ENCODE measurements at places on chromosomes 4 and X. TPM values are rescaled to one million over a fixed set of nuclear protein-coding genes. Genes with fewer than 3 reads are reported as not detected.

GRCh38 chrX:40392599-40392998 lies 188.2 kb upstream of the ATP6AP2 start:
- H3K36me3 ChIP-seq: no peaks in the 10 kb centered on the region
- H3K4me3 ChIP-seq: no peak overlapping the region
- no peak overlapping the region for H3K27ac ChIP-seq
- DNase-seq: no peak
- H3K4me1 ChIP-seq: peaks cover under 1% of the 10 kb centered on the region

DNA sequence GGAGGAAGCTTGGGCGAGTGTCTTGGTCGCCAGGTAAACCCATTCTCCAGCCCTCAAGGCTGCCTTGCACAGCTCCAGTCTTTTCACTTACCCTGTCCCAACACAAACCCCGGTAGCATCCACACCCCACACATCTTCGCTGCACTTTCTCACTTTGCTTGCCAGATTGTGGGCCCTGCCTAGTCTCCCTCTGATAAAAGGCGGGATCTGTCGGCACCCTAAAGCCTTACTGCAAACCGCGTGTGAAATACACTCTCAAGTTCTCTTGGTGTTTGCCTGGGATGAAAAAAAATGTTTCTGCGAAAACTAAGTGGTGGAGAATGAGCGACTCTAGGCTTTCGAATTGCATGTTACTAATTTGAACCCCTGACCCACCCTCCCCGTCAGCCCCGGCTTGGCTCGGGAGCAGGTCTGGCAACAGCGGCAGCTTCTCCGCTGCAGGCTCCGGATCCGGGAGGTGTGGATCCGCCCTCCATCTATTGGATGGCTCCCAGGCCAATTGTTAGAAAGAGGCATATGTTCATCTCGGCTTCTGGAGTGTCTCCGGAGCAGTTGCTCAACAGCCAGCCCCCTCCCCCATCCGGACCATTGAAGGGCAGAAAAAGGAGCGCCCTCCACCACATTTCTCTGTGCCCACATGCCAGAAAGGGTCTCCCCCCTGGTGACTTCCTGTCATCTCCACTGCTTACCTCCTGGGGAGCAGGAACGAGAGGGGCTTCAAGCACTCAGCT lies 3.0 kb upstream of the CITED1 start:
- H3K4me3 ChIP-seq: peak overlapping the region; percentile 85
- H3K27me3 ChIP-seq: peaks cover 26% of the 10 kb centered on the region
- no peak for DNase-seq

DNA sequence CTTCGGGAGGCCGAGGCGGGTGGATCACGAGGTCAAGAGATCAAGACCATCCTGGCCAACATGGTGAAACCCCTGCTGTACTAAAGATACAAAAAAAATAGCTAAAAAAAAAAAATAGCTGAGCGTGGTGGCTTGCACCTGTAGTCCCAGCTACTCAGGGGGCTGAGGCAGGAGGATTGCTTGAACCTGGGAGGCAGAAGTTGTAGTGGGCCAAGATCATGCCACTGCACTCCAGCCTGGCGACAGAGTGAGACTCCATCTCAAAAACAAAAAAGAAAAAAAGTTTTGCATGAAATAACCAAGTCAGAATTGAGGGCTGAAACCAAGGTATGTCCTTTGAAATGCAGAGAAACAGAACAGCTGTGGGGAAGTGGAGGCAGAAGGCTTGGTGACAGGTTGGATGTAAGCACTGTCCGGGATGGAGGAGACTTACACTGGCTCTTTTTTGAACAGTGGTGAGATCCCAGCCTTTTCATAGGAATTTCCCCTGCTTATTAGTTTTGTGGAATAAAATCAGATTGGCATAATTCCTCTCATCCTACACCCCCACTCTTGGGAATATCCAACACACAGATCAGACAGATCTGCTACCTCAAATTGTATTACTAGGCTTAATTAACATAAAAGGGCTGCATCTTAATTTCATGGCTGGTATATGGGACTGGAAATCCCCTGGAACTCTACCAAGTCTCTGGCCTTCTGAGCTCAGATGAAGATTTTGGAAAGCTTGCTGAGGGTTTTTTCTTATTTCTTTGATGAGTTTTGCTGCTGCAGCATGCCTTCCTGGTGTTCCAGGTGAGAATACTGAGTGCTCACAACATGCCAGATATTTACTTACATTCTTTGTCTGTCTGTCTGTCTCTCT lies 18.8 kb upstream of the C4orf36 start:
- peaks cover 31% of the 10 kb centered on the region for H3K4me1 ChIP-seq
- DNase-seq: no peak
- H3K36me3 ChIP-seq: no peaks in the 10 kb centered on the region
- H3K27me3 ChIP-seq: no peaks in the 10 kb centered on the region
- H3K4me3 ChIP-seq: peak overlapping the region; percentile 44
- H3K27ac ChIP-seq: no peak overlapping the region

DNA sequence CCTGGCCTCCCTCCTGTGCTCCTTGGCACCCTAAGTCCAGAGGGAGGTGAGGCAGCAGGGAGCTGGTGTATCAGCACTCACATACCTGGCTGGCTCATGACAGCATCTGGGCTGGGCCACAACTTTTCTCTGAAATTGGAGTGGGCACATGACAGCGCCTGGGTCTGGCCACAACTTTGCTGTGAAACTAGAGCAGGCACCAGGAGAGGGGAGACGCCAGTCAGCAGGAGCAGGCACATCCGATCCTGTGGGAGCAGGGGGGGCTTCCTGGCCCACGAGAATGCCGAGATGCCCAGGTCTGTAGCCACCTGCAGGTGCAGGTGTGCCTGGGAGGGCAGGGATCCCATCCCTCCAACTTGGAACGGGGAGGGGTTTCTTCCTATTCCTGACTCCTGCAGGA lies 69.7 kb upstream of the PPP3CA start:
- H3K4me3 ChIP-seq: no peak overlapping the region
- DNase-seq: no peak
- peaks cover 26% of the 10 kb centered on the region for H3K4me1 ChIP-seq
- no peak overlapping the region for H3K27ac ChIP-seq

DNA sequence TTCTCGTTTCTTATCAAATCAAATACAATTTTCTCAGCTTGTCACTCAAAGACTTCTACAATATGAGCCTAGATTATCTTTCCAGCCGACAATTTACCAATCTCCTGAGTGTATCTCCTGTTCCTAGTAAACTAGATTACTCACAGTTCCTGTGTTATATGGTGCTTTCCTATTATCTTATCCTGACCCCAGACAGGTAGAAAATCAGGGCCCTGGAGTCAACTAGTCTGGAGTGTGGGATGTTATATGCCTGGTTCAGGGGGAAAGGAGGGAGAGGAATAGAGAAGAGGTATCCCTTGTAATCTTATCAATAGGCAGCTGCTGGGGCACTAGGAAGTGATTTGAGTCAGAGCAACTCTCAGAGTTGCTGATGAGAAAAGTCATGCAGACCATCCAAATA lies 127.1 kb downstream of the SLC7A11 start:
- no peaks in the 10 kb centered on the region for H3K36me3 ChIP-seq
- H3K4me1 ChIP-seq: peaks cover 21% of the 10 kb centered on the region

DNA sequence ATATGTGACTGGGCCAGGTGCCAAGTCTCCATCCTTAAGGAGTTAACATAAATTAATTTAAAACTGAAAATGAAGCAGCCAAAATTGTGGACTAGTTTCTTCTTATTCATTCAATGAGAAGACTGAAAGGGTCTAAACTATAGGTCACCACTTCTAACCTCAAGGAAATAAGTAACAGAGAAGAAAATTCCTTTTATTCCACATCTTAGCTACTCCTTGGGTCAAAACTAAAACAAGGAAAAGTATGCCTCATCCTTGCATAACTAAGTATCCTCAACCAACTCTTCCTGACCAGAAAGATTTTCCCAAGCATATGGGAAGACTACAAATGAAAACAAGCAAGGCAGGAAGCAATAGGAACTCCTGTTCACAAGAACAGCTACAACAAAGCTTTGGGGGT lies 71.2 kb downstream of the ZNF827 start:
- no peak for DNase-seq
- H3K36me3 ChIP-seq: peaks cover 14% of the 10 kb centered on the region
- H3K27ac ChIP-seq: no peak overlapping the region
- peaks cover 16% of the 10 kb centered on the region for H3K4me1 ChIP-seq
- no peak overlapping the region for H3K4me3 ChIP-seq

DNA sequence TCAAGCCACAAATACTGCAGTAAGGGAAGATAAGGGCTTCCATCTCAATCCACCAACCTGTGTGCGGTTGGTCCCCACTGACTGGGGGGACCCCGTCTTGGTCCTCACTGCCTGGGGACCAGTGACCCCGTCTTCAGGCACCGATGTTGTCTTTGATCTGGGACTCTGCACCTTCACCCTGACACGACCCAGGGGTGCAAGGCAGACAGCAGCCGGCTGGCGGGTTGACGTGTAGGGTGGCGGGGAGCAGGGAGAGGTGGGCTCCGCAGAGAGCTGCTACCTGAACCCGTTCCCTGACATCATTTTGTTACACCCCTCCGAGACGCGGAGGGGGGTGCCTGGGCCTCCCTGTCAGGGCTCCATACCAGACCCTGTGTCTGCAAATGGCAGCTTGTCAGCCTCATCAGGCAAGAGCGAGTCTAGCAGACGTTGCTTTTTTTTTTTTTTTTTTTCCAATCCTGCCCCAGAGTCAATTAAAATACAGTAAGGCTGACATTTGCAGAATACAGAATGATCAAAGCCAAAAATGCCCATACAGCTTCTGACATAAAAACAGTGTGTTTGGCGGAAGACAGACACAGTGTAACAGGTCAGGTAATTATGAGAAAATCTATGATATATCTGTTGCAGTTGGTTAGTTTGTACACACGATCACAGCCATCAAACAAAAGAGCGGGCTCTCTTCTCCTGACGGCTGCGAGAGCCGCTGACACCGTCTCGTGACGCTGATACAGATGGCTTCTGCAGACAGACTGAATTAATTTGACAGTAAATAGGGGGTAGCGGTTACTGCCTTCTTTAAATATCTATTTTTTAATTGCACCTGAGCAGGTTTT lies 118.6 kb downstream of the CRLF2 start:
- no peak overlapping the region for H3K4me3 ChIP-seq
- DNase-seq: no peak
- no peaks in the 10 kb centered on the region for H3K4me1 ChIP-seq
- no peaks in the 10 kb centered on the region for H3K36me3 ChIP-seq

Gene DSPP
- polyA plus RNA-seq: not detected

GRCh38 chr4:41061482-41062185 lies 152.7 kb downstream of the APBB2 start:
- H3K36me3 ChIP-seq: no peaks in the 10 kb centered on the region
- no peak for DNase-seq
- no peak overlapping the region for H3K4me3 ChIP-seq
- no peaks in the 10 kb centered on the region for H3K4me1 ChIP-seq
- no peaks in the 10 kb centered on the region for H3K27me3 ChIP-seq

DNA sequence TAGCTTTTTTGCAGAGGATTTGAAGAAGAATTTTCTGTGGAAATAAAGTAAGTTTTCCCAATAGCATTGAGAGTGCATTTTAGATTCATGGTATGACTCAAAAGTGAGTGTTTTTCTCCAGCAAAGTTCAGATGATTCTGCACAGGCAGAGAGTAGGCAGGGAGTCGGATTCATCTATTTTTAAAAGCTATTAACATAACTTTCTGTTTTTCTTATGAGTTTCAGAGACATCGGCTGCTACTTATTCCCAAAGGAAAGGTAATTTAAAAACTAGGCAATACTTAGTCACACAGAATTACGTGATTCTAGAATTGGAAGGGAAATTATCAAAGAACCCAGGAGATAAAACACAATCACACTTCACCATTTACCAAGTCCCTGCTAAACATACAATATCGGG lies 4.4 kb downstream of the CCDC110 start:
- no peak overlapping the region for H3K27ac ChIP-seq
- H3K4me3 ChIP-seq: no peak overlapping the region
- peaks cover 14% of the 10 kb centered on the region for H3K4me1 ChIP-seq
- H3K27me3 ChIP-seq: peaks cover 16% of the 10 kb centered on the region

DNA sequence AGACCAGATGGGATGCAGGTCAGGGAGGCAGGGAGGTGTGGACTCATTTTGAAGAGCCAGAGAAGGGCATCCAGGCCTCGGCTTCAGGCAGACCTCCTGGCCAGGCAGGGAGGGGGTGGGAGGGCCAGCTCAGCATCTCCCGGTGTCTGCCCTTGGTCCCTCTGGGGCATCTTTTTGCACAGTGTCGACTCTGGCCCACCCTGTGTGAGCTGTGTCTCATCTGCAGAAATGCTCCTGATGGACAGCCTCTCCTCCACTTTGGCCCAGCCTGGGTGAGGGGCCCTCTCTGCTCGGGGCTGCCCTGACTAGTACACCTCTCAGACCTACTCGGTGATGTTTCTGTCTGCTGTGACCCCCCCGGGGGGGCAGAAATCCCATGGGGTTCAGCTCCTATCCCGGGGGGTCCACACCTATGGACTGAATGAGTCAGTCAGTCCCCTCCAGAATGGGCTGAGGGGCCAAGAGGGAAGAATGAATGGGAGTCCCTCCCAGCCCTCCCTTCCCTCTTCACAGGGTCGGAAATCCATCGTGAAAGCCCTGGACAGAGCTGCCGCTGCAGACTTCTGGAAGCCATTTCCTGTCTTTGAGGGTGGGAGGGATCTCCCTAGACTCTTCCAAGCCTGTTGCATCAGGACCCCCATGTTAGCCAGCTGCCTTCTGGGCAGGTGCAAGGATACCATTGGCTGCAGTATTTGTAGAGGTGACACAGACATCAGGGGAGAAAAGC lies 196.7 kb upstream of the PSAPL1 start:
- no peaks in the 10 kb centered on the region for H3K4me1 ChIP-seq
- H3K4me3 ChIP-seq: no peak overlapping the region
- H3K36me3 ChIP-seq: peaks cover 8% of the 10 kb centered on the region
- peaks cover 15% of the 10 kb centered on the region for H3K27me3 ChIP-seq
- DNase-seq: no peak

Gene PAQR3
- polyA plus RNA-seq: 7.8 TPM

DNA sequence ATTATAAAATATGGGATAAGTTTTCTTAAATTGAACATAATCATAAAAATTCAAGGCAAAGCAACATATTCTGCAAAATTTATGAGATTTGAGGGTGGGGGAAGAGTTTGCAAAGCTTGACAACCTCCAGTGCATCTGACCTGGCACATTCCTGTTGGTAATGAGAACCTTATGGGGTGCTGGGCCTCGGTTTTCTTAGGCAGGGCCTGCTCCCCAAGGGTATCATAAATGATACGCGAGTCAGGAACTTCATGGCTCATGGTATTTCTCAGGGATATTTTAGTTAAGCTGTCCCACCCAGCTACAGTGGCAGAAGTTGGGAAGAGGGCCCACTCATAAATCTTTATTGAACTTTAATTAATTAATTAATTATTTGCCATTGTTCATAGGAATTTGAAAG lies 13.2 kb downstream of the AFF2 start:
- H3K4me3 ChIP-seq: no peak overlapping the region
- no peaks in the 10 kb centered on the region for H3K4me1 ChIP-seq

DNA sequence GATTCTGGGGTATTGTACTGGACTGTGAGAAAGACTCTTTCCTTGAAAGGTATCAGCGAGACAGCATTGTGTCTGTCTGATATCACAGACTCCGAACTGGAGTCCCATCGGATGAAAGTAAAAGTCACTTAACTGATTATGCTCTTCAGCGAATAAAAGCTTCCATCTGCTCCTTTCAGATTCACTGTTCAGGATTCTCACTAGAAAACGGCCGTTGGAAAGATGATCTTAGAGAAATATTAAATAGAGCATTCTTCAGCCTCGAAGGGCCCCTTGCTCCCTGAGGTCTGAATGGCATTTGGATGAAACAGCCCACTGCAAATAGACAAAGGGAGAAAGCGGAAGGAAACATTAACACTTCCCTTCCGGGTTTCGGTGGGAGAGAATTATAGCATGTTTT lies 416.2 kb upstream of the PRKX start:
- no peak for DNase-seq
- H3K27me3 ChIP-seq: no peaks in the 10 kb centered on the region
- no peaks in the 10 kb centered on the region for H3K36me3 ChIP-seq
- no peak overlapping the region for H3K4me3 ChIP-seq

Gene TLL1
- polyA plus RNA-seq: not detected

- peaks cover 19% of the 10 kb centered on the region for H3K27me3 ChIP-seq
- no peak overlapping the region for H3K27ac ChIP-seq
- H3K4me3 ChIP-seq: no peak overlapping the region
- H3K36me3 ChIP-seq: no peaks in the 10 kb centered on the region
Measured at GRCh38 chrX:139639253-139639652, 68.7 kb downstream of the MCF2 start.
